ENCODE measurements at places on chromosomes 11 and 22. TPM values are rescaled to one million over a fixed set of nuclear protein-coding genes. Genes with fewer than 3 reads are reported as not detected.

- no peak for DNase-seq
Measured at GRCh38 chr11:103281301-103281700, 172.1 kb downstream of the DYNC2H1 start.

DNA sequence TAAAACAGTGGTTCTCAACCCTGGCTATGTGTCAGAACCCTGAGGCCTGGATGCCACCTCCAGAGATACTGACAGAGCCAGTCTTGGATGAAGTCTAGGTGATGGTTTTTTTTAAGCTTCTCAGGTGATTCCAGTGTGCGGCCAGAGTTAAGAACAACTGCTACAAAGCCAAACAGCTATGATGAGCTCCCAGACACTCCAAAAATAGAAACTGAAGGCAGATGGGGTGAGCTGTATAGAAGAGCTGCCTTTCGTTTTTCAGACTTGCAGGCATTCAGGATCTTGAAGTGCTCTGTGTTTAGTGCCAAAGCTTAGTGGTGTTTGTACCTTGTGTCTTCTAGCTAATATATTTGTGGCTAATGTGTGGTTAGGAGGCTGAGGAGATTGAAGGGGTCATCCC is 14.2 kb downstream of the SCUBE2 start:
- no peak for DNase-seq

GRCh38 chr11:69942333-69942820 is 123.2 kb upstream of the FGF3 start:
- peak; percentile 52 for DNase-seq

DNA sequence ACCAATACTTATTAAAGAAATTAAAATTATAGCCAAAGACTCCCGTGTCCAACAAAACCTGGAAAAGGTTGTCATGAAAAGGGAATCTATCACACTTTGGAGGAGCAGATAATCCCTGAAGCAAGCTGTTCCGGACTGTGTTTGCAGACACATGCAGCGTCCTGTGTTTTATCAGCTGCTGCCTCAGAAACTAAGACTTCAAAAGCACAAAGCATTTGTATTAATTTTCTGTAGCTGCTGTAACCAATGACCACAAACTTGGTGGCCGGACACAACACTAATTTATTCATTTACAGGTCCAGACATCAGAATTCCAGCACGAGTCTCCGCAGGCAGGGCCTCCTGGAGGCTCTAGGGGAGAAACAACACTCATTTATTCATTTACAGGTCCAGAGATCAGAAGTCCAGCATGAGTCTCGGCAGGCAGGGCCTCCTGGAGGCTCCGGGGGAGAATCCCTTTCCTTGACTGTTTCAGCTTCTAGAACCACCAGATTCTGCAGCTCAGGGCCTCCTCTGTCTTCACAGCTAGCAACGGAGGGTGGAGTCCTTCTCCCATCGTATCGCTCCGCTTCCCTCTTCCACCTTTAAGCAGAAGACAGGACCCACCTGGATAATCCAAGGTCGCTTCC is 465.3 kb downstream of the BRD1 start:
- DNase-seq, result no peak

- no peak for DNase-seq
Measured at GRCh38 chr11:105829084-105829483, 193.0 kb downstream of the MSANTD4 start.

Gene DLG2
- 4.9 TPM for total RNA-seq

All from chondrocyte (in vitro differentiated cells).